ENCODE measurements at places on chromosomes 2 and 18.

DNA sequence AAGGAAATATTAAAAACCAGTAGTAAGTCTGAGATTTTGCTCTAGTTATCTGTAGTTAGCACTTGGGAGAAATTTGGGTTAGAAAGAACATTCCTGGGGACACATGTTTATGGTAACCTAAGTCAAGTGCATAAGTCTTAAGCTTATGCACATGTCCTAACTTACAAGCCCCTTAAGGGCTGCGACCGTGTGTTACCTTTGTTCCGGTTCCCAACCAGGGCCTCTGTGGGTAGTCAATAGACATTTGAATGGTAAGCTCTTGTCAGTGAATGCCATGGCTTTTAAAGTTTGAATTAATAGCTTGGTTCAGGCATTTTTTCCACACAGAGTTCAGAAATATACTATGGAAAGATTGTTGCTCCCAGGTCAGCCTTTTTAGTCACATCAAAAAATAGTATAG, 64.7 kb upstream of the CWC22 start:
- no peak for DNase-seq

DNA sequence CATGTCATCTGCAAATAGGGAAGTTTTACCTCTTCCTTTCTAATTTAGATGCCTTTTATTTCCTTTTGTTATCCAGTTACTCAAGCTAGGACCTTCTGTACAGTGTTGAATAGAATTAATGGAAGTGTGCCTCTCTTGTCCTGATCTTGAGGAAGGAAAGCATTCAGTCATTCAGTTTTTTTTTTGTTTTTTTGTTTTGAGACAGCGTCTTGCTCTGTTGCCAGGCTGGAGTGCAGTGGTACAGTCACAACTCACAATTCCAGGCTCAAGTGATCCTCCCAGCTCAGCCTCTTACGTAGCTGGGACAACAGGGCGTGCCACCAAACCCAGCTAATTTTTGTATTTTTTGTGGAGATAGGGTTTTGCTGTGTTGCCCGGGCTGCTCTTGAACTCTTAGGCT, 203.9 kb upstream of the ALPP start:
- DNase-seq = no peak

- peak; percentile 59 for DNase-seq
Observed at GRCh38 chr18:76953583-76954233, 131.4 kb downstream of the ZNF236 start.

DNA sequence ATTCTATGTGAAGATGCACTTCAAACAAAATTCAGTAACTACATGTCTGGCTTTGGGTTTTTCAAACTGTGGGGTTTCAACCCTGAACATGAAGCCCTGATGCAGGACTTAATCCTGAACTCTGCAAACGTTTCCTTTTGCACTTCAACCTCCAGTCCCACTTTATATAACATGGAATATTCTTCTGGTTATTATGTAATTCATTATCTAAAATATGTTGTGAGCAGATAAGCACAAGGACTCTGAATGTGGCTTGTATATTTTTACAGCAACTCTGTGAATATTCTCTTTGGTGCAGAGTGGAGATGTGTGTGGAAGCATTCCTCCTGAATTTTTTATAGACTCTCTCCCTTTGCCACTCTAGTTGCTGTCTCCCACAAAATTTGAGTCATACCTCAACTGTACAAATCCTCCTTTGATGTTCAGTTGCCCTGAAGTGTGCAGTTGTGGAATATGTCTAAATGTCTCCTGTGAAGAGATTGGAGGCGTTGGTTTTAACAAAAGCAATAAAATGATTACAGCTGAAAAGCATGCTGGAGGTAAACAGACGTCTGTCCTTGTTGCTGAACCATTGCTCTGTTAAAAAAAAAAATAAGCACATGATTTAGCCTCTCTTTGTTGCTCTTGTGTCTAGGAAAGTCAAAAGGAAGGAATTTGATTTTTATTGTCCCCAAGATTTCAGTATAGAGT, 205.1 kb upstream of the NRP2 start:
- no peak for DNase-seq

- no peak for DNase-seq
Observed at GRCh38 chr2:21234464-21235120, 110.8 kb downstream of the TDRD15 start.

DNA sequence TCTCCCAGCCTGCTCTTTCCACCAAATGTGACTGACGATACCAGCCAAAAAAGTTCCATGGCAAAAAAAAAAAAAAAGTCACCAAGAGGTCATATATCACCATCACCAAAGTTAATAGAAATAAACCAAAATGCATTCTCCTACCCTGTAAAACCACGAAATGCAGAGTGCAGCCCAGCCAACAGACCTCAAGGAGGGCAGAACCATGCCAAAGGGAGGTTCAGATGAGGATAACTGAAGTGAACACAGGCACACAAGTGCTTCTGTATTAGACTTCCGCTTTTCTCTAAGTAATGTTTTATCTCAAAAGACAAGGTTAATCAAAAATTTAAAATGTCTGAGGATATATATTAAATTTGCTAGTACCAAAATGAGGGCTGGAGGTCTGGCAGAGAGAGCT, 5.5 kb downstream of the SERPINE2 start:
- no peak for DNase-seq

DNA sequence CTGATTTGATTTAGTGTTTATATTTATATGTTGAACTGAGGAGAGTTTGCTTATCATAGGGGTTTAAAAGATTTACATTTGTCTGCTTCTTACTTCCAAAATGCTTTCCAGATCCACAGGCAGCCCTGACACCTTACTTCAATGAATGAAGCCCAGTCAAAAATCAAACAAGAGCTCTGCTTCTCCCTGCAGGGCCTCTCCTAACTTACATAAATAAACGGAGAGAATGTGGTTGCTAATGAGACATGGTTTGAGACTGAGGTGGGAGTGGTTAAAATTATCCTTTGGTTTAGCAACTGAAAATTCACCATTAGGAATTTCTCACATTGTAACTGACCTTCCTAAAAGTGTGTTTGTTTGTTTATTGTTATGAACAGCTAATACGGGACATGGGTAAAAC, 612.3 kb upstream of the FANCL start:
- DNase-seq = no peak

DNA sequence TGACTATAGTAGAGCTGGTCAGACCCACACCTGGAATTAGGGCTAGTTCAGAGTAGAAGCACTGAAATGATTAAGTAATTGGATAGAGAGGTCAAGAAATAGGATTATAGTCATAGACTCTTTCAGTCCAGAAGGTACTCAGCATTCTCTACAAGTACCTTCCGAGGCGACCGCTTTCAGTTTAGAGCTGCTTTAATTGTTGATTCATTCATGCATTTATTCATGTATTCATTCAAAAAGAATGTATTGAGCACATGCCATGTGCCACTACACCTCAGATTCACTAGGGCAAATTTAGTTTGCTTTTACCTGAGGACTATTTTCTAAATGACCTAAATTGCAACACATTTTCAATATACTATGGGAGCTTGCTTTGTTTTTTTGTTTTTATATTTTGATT, 48.7 kb downstream of the CRIM1 start:
- DNase-seq = no peak

GRCh38 chr2:85734942-85735608, 18.7 kb upstream of the ATOH8 start:
- no peak for DNase-seq

DNA sequence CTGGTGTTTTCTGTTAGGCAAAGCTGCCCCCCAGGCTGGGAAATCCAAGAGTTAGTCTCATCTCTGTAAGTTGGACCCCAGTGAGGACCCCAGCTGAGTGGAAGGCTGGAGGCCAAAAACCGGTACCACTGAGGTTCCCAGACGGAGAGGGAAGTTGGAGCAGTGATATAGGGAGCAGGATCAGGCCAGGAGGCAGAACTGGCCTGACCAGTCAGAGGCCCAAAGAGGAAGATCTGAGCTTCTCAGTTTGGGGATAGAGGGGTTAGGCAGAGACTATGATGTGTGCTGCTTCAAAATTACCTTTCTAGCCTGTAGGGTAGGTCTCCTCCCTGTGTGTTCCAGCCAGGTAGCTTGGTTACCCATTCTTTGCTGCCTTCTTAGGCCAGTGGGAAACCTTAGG, 4.6 kb upstream of the RNF181 start:
- no peak for DNase-seq

DNA sequence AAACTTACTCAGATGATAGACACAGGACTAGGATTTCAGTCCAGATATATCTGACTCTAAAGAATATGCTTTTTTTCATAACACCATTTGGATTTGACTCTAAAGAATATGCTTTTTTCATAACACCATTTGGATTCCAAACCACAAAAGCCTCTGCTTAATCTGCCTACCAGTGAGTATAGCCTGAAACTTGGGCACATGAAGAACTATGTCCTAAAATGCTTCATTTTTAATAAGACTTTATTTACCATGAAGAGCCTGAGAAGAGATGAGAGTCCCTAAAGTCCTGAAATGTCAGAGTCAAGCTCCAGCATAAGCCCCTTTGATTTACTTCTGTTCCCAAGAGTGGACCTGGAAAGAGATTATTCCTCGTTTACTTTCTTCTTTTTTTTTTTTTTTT, 54.5 kb upstream of the STPG4 start:
- no peak for DNase-seq

- DNase-seq = no peak
Observed at GRCh38 chr2:16339206-16339605, 326.4 kb downstream of the CYRIA start.
